ENCODE measurements at places on chromosomes 4 and X.

DNA sequence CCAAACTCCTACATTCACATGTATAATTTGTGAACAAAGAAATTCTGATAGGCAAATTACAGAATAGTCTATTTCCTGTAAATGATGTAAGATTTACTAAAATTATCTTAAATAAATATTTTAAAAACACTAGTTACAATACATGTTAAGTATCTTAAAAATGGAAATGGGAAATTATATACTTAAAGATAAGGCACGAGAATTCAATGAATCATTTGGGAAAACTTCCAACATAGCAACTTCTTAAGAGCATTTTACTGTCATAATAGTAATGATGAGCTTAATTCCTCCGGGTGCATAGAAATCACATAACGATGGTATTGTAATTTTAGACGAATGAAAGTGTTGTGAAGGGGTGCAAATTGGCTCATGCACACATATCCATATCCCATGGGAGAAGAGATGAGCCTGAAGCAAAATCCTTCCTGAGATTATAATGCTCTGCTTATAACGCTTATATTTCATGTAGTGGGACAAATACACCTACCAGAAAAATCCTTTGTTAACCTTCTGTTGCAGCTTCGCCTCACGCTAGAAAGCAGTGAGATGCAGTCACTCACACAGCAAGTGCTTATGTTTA lies 873.5 kb downstream of the PDHA2 start:
- DNase-seq: no peak

DNA sequence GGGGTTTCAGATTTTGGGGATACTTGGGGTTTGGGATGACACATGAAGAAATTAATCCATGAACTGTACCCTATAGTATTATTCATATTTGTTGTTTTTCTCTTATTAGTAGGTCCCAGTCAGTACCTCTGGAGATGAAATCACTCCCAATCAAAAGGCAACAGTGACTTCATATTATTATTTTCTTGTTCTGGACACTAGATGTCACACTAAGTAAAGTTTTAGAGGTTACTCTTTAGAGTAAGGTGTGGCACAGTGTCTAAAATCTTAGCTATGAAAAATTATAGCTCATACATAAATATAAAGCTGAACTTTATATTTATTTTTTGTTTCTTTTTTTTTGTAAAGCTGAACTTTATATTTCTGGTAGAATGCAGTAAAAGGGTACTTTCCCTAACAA lies 35.1 kb downstream of the FAM114A1 start:
- DNase-seq: peak; percentile 18

DNA sequence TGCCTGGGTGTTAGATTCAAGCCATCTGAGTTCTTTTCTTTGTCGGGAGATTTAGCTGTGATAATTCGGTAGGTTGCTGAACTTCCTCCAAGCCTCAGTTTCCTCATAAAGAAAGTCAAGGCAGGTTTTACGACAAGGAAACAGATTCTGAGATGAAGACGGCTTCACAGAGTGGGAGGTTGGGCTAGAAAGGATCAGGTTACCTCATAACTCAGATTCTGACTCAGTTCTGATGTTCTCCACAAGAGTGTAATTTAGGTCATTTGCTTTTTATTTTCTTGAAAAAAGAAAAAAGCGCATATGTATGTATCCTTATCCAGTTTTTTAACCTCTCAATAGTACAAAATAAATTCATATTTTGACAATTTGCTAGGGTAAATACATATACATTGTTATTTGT lies 47.2 kb upstream of the ELOVL6 start:
- no peak for DNase-seq

- DNase-seq: peak; percentile 72
These were observed 32.6 kb downstream of the DCK start for GRCh38 chr4:71026086-71026485.

DNA sequence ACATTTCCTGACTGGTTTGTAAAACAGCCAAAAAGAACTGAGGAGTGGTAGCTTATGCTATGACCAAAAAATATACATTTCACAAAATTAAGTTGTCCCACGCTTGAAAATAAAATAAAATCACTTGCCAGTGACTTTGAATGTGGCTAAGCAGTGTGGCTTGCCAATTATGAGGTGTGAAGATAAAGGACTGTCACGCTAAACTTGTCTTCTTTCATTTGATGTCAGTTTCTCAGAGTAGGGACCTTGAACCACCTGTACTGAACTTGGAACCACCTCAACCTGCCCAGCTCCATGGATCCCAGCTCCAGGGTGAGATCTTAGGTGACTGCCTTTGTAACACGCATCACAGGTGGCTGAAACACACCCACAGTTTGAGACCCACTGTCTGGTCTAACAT lies 113.7 kb upstream of the TBL1X start:
- DNase-seq: no peak

GRCh38 chrX:9442056-9442455 lies 22.8 kb upstream of the TBL1X start:
- no peak for DNase-seq

DNA sequence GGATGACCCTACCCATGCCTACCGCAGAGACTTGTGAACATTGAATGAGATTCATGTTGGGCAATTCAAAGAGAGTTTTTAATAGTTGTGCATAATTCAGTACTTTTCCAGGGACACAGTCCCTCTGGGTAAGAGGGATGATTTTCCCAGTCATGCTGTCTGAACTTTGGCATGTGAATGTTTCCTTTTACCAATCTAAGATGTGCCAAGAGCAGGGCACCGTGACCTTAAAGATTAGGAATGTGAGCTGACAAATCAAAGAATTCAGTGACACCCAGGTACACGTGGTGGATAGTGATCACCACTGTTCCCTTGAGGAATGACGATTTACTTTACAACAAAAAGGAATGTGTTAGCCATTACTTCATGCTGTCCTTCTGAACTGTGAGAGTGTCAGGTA lies 515.6 kb downstream of the PPARGC1A start:
- no peak for DNase-seq

DNA sequence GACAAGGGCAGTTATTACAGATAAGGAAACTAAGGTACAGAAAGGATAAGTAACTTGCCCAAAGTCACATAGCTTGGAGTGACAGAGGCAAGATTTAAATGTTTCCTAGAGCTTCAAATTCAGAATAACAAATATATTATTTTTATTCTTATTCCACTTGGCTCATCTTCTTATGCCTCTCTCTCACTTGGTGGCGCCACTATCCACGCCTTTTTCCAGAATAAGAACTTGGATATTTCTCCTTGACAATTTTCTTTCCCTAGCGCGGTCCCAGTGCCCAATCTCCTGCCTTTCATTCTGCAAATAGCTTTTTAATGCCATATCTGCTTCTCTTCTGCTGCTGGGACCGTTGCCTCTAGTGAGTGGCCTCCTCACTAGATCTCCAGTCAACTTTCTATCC lies 78.5 kb downstream of the MSN start:
- no peak for DNase-seq

- DNase-seq: no peak
These were observed 26.7 kb upstream of the SLC2A9 start for GRCh38 chr4:10047967-10048366.

DNA sequence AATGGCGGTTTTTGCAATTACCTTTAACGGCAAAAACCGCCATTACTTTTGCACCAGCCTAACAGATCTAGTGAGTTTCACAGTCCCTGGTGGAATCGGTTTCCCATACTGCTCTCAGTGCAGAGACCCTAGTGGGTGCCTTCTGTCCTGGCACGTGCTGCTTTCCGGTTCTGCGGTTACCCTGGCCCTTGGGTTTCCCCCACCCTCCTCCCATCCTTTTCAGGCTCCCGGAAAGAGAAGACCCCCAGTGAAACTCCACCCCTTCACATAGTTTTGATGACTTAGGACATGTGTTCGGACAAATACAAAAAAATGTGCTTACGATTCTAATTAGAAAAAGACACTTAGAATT lies 36.9 kb downstream of the NLGN3 start:
- DNase-seq: peak; percentile 12

DNA sequence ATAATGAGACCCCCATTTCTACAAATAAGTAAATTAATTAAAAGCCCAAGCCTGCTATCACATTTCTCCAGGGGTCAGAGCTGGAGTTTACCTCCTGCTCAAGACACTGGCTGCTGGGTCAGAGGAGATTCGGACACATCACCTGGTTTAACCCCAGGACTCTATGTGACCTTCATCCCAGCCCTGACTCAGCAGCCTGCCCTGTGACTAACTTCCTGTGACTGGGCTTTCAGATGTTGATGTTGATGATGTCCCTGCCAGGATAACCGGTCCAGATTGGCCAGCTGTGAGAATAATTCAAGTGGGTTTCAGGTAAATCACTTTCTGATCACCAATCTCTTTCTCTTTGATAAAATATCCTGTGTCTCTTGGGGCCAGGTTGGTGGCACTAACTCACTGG lies 102.4 kb upstream of the MAML3 start:
- DNase-seq: no peak

DNA sequence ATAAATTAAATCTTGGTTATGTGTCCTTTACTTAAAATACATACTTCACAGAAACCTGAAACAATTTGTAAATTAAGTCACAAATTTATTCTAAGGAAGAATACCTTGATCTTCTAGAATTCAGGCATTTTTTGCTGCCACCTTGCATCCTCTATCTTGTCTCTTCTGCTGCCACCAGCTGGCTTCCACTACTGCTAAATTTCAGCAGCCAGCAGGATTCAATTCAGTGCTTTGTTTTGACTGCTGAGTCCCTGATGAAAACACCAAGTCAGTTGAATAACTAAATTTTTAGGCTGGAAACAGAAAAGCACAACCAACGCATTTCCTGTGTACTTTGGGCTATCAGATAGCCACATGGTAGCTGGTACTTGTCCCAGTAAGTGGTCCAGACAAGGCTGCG lies 2.4 kb upstream of the MBTPS2 start:
- DNase-seq: no peak

DNA sequence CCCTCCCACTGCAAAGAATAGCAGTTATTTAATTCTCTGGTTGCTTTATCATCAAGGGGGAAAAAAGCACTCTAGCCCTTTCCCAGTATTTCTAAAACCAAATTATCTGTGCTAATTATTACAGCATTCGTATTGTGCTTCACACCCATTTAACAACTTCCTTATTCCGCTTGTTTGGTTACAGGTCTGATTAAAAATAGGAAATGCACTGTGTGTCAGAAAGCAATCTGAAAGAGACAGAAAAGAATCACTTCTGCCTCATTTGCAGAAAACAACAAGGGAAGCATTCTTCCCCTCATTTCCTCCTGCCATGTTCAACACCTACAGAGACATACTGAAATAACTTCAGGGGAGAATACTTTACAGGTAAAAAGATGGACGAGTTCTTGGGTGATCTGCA lies 114.9 kb upstream of the MAP3K15 start:
- DNase-seq: no peak

DNA sequence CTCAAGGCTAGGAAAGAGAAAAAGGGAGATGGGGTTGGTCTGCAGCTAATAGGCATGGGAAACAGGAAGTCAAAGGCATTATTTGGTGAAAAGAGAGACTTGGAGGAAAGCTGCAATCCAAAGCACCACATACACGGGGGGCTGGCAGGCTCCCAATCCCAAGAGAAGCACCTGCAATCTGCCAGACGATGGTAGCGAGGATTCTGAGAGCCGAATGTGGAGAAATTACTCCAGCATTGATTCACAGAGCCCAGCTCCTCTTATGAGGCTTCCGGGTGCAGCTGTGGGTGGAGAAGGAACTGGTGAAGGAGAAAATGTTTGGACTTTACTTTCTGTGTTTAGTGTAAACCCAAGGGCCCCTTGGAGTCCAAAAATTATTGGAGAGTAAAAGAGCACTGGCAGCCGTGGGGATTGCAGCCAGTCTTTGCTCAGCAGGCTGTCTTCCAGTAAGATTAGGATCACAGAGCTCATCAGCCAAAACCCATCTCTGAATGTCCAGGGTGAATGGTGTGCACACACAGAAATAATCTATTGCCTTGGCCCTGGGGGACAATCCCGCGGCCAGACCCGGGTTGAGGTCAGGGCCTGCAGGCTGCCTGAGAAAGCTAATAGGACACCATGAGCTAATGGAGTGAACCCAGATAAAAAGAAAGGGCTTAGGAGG lies 197.6 kb downstream of the KIT start:
- no peak for DNase-seq

DNA sequence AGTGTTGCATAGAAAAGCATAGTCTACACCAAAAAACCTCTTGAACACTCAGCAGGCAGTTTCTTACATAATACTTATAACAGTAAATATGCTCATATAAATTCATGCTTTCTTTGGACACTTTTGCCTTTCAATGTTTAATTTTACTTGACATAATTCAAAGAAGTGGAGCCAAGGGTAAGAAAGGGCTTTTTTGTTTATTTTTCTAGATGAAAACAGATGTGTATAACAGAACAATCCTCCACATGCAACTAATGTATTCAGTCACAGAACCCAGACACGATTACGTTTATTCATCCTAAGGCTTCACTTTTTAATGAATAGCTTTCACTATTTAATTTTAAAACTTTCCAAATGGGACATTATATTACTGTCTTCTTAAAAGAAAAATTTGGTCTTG lies 58.0 kb upstream of the PTPN13 start:
- DNase-seq: peak; percentile 73

- no peak for DNase-seq
These were observed 91.7 kb downstream of the SPATA18 start for GRCh38 chr4:52142816-52143215.

DNA sequence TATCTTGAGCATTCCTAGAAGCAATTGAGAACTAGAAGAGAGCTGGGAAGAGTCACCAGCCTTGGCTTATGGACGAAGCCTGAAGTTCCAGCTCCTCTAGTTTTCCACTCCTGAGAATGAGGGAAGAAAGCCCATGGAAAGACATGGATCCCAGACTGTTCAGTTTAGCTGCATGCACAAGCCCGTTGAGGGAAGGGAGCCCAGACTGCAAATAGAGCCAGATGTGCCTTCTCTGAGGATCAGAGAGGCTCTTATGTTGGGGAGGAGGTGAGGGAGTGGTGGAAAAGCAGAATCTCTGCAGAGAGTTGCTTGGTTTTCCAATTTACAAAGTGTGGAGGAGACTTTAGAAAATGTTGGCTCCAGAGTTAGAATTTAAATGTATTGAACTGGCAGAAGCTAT lies 69.0 kb downstream of the ASB9 start:
- DNase-seq: no peak

DNA sequence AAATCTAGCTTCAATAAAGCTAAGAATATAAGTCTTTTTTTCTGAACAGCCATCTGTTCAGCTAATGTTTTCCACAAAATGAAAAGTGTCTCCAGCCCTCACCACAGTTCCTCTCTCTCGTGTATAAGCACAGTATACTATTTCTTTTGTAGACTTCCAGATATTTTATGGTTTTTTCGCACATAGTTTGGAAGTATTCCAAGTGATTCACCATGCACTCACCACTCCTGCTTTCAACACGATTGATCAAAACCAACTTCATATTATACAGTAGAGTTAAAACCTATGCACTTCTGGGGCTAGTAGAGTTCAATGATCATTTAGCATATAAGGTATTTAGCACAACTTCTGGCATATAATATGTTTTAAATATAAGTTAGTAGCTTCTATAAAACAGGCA lies 105.8 kb upstream of the DCAF12L1 start:
- peak; percentile 8 for DNase-seq

- DNase-seq: no peak
These were observed 25.1 kb upstream of the MXD4 start for GRCh38 chr4:2286904-2287593.

- no peak for DNase-seq
These were observed 82.2 kb upstream of the VEGFC start for GRCh38 chr4:176874721-176875445.

Measured in COLO829 (cell line).